ENCODE measurements at places on chromosomes 4 and X.

DNA sequence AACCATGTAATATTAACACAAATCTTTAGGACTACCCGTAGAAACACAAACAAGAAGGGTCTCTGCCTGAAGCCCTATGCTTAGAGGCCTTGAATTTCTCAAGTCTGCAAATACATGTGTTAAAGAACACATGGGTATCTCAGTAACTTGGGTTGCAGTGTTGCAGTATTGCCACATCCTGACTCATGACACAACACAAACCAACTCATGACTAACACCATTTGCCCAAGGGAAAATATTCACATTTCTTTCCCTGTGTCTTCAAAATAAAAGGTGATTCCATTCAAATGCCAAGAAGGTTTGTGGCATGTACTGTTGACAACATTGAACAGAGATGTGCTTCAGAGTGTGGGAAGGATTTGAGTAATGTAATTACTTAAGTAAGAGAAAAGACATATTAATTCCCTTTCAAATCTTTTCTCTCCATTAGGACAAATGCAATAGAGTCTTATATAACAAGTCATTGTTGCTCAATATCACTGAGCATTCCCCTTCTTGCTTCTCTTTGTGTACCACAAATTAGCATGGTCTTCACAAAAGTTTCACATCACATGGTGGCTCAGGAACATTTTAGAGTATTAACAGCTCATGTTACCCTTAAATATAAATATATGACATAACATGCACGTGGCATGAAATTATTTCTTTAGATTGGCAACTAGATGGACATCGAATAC is 487.1 kb downstream of the STPG2 start:
- DNase-seq, result no peak

DNA sequence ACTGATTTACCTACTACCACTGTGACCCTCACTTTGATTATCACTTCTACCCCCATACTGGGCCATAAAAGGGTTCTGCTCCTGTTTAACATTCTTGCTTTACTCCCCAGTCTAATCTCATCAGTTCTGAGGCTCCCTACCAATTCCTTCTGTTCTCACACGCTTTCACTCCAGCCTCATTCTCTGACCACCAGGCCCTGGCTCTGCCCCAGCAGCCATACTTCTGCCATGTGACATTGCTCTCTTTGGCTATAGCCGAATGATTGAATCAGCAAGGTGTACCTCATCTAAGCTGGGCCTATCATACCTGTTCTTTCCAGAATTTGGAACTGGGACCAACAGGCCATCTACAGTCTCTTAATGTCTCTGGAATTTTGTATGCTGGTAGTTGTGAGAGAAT is 14.4 kb upstream of the ELF2 start:
- no peak for DNase-seq

- DNase-seq, result no peak
Measured at GRCh38 chrX:41276661-41277506, 57.1 kb upstream of the DDX3X start.

DNA sequence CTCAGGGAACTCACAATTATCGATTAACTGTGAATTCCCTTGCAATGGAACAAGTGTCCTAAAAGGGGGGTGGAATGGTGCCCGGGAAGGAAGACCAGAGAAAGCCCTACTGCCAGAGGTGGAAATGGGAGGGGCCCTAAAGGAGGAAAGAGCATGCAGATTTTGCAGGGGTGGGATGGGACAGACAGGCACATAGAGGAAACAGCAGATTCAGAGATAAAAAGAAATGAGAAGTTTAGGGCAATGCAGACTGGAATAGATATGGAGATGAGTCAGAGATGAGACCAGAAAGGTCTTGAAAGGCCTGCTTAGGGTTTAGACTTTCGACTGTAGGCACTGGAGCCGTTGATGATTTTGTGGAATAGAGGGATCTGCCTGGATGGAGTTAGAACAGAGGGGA is 57.4 kb upstream of the PITX2 start:
- no peak for DNase-seq

GRCh38 chrX:120874678-120875557 is 748 bp downstream of the CT47B1 start:
- no peak for DNase-seq

DNA sequence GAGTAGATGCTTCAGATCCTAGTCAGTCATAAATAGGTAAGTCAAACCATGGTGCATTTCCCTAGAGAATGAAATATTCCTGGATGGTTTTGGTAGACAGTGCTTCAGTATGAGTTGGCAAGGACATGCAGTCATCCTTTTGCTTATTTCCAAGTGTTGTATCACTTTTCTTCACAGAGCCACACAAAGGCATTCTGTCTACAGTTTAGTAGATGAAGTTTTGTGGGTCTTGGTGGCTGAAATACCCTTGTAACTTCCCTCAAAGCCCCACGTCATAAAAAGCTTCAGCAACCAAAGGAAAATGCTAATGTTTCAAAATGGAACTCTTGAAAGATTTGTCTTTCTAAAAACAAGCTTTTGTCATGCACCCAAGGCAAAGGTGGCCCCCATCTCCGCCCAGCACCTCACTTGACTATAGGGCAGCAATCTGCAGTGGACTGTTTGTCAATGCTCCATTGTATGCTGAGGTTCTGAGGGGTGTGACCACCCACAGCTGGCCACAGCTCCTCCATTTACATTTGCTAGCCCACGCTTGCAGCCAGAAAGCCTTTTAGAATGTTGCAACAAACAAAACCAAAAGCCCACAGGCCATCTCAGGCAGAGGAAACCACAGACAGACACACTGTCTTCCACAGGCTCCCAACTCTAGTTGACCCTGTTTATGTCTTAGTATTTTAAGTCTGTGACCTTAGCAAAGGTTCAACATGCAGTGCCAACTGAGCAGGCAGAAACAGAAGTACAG is 87.1 kb upstream of the FAM9C start:
- no peak for DNase-seq

DNA sequence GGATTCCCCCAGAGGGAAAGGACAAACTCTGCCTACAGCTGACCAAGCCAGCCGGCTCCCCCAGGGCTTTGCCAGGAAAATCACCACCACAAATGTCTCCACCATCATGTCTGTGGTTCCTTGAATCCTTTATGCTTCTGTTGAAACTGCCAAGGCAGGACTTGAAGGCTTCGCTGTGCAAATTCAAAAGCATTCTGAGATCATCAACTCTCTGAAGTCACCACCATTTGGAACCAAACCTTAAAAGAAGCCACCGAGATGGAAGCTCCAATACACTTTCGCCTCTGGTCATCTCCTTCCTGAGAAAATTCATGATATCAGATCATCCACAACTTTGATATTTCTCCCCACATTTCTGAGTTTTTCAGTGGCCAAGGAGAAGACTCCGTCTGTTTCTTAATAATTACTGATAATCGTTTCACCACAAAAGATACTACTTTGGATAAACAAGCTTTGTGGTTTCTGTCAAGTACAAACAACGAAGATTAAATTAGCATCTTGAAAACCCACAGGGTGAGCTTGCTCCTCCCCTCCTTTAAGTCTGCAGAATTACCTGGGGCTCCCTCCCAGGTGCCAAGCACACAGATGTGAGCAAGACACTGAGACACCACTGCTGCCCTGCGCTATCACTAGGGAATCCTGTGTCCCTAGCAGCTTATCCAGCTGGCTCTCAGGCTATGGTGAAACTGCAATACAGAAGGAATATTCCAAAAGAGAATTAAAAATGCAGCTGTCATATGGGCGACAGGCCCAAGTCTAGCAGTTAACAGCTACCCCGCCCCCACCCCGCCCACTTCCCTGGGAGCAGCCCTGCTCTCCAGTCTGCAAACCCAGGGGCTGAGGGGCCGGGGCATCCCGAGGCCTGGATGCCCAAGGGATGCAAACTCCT is 125.0 kb upstream of the TBL1X start:
- DNase-seq, result no peak

GRCh38 chr4:71553605-71554004 is 214.8 kb downstream of the SLC4A4 start:
- DNase-seq, result no peak

DNA sequence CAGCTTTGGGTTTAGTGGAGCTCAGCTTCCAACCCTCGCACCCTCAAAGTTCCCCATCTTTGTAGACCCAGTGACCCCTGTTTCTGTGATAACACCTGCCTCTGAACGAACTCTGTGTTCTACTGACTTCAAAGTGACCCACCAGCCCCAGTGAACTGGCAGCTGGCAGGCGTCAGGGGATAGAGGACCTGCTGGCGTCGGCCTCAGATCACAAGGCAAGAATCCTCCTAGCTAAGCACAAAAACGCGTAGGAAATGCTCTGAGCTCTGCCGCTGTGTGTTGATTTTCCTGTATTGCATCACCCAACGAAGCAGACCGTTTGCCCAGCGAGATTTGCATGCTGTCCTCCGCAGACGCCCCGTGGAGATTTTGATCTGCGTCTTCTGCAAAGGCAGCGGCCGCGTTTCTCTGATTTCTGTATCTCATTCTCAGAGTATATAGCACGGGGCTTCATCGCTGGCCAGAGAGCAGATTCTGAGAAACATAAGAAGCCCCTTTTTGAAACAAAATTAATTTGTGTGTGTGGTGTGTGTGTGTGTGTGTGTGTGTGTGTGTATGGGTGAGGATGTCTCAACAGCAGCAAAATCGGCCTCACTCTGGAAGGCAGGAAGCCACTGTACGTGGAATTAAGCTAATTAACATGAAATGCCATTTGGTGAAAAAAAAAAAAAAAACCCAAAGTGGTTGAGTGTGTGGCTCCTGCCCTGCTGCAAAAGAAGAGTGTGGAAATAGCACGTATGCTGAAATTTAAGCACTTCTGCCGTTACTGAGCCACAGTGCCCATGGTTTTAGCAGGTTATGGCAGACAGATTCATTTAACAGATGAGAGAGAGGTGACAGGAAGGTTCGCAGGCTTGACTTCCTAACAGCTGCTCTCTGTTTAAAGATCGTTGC is 29.2 kb upstream of the ASMTL start:
- no peak for DNase-seq

GRCh38 chrX:46620505-46620904 is 46.9 kb downstream of the CHST7 start:
- DNase-seq, result no peak

GRCh38 chr4:32929796-32930699 is 2209.9 kb downstream of the PCDH7 start:
- DNase-seq, result no peak

DNA sequence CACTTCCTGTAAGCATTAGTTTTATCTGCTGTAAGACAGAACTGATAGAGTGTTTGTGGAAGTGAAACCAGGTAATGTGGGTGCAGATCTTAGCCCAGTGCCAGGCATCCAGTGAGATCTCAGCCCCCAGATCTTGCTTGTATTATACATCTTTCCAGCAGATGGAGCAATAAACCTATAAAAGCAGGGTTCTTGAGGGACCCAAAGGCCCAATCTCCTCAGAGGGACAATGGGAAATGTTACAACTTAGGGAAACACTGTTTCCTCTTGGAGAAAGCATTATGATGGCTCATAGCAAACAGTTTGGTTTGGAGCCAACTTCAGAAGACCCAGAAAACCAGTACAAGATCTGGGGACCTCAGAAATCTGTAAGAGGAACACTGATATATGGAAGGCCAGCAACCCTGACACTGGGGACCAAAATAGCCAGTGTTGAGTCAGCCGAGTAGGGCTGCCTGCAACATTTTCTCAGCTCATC is 206.3 kb downstream of the SLC7A11 start:
- DNase-seq, result peak; percentile 14

DNA sequence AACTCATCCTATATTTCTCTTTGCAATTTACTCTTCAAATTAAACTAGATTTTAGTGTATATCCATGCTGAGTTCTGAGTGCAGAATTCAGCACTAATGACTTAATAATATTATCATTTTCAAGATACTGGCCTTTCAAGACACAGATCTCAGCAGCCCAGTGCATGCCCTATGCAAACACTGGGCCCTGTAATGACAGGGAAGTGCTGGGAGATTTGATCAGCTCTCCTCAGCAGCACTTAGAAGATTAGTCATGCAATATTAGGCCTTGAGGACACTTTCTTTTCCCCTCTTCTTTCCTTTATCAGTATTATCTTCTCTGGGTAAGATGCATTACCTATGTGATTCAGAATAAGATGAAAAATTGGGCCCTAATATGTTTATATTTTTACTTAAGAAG is 207.1 kb downstream of the PPP3CA start:
- no peak for DNase-seq

DNA sequence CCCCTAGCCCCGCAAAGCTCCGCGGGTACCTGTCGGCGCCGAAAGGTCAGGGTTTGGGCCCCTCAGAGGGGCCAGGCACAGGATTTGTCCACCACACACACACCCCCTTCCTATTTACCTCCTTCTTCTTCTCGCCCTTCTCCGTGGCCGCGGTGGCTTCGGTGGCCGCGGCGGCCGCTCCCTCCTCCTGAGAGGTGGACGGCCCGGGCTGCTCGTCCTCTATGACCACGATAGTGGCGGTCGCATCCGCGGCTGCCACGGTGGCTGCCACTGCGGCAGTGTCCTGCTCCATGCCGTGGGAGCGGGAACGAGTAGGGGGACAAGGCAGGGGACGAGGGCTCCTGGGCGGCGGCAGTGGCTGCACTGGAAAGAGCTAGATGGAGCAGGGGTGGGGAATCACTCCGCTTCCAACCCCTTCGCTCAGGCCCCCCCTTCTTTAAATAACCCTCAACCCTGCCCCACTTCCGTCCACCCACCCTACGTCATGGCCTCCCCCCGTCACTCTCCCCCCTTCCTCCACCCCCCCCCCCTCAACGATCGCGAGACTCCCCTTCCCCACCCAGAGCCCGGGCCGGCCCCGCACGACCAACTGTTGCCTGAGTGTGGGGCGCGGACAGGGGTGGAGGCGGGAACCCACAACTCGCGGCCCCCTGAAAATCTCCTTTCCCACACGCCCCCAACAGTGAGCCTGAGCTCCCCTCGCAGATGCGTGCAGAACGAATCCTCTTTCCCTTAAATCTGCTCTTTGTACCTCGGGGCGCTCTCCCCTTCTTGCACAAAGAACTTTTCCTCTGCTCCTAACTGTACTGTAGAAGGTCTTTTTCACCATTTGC is at the start of gene SMARCA1:
Gene SMARCA1 (minus strand): TSS at position 412 of the 833 bp plus-strand sequence. CDS start 120 bp downstream, at position 292.
- DNase-seq, result no peak

DNA sequence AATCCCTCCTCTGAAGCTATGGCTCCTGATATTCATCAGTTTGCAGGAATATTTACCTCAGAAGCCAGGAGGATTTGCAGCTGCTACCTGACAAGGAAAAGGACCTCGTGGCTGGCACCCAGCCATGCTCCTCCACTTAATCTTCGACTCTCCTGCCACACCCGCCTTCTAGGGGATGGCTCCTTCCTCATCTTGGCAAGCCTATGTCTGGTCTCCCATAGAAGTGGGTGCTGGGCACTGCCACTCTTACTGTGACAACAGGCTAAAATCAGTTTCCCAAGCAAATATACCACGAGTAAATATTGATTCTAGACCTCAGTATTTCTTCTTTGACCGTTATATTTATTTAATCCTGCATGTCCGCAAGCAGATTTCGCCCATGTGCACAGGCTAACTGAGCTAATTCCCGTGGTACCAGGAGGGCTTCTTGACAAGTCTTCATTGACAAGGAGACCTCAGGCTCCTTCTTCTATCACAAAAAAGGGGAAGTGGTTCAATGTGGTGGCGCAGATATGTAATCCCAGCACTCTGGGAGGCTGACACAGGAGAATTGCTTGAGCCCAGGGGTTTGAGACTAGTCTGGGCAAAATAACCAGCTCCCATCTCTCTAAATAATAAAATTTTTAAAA is 52.6 kb upstream of the DCTD start:
- no peak for DNase-seq

- DNase-seq, result no peak
Measured at GRCh38 chrX:15418707-15419181, 34.5 kb upstream of the VEGFD start.
